ENCODE measurements at places on chromosomes 7 and 10.

GRCh38 chr7:140610204-140611165 lies 30.1 kb downstream of the DENND2A start:
- peak; percentile 51 for DNase-seq

GRCh38 chr10:44300666-44301649 lies 83.9 kb downstream of the CXCL12 start:
- peak; percentile 95 for DNase-seq

DNA sequence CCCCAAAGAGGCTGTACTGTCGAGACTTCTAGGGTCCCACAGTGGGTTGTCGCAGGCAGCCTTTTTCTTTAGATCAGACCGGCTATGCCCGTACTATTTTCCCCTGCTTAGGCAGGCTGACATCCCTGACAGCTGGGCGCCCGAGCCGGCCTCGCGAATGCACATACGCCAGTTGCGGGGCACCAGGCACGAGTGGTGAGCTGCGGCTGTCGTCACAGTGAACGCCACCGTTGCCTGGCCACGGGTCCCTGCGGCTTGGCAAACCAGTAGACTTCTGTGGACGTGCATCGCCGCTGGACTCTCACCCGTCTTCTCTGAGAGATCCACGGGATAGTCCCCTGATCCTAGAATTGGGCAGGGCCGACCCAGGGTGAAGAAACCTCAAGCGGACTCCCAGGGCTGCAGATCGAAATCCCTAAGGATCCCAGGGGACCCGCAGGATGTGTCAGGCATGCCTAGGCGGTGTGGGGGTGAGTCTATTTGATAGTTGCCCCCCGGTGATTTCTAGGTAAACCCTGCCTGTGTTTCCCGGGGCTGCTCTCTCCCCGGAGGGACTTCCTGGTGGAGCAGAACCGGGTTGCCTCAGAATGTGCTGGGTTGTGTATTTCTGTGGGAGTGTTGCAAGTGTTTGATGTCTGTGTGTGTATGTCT lies 33.0 kb upstream of the ZNF273 start:
- DNase-seq, result no peak

- peak; percentile 8 for DNase-seq
Measured at GRCh38 chr7:31192986-31193385, 140.9 kb downstream of the ADCYAP1R1 start.

DNA sequence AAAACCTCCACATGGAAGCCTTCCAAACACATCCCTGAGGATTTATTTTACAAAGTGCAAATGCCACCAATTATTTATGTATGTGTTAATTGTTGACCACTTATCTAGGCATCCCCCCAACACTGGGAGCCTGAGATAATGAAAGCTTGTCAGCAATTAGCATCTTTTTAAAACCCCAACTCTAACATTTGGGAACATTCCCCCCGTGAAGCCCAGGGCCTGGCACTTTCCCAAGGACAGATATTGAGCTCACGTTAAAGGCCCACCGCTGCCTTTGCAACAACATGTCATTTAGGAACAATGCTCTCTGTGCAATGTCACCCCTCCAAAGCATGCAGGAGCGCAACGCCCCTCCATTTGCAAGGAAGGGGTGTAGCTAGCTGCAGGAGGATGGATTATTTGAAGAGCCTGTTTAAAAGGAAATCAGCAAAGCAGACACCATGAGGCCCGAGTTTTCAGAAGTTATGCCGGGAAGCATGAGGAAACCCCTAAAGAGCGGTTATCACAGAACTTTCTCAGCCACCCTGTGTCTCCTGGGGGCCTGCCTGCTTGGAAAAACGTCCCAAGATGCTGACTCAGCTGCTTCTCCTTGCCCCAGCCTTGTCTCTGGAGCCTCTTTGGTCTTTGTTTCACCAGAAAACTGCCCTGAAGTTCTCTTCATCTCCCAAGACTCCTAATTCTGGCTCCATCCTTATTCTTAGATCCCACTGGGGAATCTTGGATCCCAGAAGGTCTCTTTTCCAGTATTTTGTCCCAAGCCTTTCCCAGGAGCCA lies 444.1 kb downstream of the GRID1 start:
- no peak for DNase-seq

DNA sequence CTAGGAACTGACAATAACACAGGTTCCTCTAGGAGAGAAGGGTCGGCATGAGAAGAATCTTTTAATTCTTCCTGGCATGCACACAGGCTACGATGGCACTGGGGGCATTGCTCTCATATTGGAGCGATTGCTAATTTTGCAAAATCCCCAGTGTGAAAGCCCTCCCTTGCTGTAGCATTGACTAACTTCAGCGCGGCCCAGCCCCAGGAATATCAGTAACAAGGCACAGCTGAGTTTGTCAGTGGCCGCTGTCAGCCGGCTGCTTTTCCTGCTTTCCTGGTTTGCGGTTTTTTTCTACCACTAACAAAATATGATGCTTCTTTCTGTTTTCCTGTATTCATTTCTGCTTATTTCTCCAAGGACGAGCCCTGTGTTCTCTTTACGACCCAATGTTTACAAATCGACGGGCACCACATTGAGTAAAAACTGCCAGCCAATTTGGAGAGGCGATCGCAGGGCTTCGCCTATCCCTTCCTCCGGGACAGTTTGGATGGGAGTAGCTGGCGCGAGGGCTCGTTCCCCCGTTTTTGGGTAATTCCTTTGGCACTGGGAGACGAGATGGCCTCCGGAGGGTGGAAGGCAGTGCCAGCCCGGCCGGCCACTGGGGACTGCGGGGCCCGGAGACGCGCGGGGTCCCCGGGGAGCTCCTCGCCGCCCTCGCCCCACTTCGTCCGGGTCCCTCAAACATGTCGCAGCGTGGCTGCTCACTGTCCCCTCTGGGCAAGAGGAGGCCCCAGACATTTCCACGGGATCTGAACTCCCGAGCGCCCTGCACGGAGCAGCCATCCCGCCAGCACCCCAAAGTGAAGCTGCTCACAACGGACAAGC lies 967 bp downstream of the ADARB2 start:
- DNase-seq, result no peak

- peak; percentile 66 for DNase-seq
Measured at GRCh38 chr7:92765725-92766124, 70.6 kb downstream of the CDK6 start.

DNA sequence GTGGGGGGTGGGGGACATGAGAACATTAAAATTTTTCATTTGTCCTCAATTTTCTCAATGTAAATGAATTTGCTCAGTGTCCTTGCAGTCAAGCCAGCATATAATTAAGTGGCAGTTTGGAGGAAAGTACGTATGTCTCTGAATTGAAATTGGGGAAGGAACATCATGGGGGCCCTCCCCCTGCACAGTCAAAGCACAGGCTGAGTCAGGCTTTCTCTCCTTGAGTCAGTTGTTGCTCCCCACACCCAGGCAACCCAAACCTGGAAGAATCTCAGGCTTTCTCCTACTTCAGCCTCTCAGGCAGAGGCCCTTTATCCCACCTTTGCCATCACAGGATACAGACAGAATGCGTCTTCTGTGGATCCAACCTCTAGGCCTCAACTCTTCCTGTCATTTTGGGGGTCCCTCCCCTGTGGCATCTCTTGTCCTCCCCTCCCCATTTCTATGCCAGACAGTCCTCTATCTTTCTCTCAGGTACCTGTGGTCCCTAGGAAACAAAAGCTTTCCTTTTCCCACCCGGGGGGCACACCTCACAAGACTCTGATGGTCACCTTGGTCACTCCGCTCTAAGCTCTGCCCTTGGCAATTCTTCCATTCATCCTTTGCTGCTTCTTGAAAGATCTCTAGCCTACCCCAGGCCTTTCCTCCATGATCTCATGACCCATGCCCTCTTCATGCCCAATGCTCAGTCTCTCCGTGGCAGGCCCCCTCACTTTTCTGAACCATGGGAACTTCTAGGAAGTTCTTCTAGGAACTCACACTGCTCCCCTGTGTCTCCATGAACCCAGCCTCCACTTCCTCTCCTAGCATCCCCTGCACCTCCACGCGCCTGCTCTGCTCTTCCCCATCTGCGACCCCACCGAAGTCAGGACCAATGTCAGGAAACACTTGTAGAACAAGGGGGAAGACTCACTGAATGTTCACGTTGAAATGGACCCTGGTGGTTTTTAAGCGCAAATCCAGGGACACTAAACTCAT lies 40.4 kb downstream of the CREB3L2 start:
- DNase-seq, result no peak

DNA sequence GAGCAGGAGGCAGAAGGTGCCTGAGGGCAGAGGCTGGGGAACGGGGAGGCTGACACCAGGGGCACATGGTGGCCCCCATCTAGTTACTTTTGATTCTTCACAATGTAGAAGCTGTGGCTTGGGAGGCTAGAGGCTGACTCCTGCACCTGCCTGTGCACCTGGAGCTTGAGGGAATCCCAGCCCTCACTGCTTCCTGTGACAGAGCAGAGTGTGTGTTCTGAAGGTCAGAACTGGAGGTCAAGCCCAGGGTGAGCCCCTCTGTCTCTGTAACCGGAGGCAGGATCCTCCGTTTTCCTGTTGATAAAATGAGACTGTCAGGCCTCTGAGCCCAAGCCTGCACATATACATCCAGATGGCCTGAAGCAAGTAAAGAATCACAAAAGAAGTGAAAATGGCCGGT lies 124.8 kb downstream of the ACTR3B start:
- no peak for DNase-seq

DNA sequence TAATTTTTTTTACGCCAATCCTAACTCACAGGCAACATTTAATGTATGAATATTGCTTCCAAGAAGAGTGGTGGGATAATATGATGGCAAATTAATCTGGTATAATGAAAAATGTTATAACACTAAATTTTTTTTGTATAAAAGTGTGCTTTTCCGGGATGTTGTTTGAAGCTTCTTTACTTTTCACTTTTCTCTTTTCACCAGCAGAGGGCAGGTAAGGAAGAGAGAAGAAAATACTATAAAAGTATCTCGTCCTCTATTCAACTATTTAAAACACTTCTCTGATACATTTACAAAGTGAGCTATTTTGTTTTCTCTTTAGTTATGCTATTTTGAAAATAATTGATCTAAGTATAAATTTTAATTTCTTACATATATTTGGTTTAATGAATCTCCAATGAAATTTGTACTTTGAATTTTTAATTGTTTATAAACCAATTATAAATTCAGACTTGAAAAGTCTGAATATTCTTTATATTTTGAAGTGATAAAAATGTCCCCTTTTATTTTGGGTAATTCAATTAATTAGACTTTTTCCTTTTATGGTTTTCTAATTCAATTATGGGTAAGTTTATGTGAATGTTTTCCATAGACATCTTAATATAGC lies 20.7 kb upstream of the CFTR start:
- DNase-seq, result peak; percentile 4

- peak; percentile 18 for DNase-seq
Measured at GRCh38 chr7:92244808-92245486, 767 bp downstream of the KRIT1 start.

GRCh38 chr7:135308583-135309327 lies 75.1 kb downstream of the STRA8 start:
- no peak for DNase-seq
